ENCODE measurements at places on chromosomes 3 and 15.

GRCh38 chr15:38610748-38611147 lies 46.1 kb upstream of the RASGRP1 start:
- DNase-seq = no peak

DNA sequence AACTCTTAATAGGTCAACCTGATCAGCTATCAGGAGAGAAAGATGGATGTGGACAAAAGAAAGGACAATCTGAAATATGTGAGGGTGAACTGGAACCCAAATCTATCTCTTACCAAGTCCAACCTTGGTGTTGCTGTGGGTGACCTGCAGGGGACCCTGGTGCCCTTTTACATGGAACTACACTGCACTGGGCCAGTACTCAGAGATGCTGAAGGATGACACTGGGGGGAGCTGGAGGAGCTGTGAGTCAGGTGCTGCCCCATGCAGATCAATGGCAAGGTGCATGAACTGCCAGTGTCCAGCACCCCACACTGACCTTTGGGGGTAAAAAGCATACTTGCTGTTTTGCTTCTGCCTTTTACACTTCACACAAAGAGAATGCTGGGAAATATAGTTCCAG lies 55.6 kb upstream of the TBC1D5 start:
- DNase-seq = no peak

GRCh38 chr15:47119349-47119748 lies 598.0 kb upstream of the SEMA6D start:
- DNase-seq = no peak

DNA sequence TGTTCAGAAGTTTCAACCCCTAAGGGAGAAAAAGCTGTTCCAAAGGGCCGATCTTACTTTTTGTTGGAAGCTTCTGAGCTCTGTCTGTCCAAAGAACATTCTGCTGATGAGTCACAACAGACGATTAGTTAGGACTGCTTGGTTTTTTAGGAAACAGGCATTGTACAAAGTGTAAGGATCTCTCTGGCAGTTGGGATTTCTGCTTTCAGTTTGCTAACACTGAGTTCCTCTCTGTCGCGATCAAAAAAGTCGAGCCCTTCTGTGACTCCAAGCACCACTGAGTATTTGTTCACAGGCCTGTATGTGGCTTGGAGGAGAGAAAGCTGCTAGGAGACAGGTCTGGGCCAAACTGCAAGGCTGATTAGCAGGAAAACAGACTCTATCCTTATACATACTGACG lies 91.8 kb upstream of the PFN2 start:
- no peak for DNase-seq

DNA sequence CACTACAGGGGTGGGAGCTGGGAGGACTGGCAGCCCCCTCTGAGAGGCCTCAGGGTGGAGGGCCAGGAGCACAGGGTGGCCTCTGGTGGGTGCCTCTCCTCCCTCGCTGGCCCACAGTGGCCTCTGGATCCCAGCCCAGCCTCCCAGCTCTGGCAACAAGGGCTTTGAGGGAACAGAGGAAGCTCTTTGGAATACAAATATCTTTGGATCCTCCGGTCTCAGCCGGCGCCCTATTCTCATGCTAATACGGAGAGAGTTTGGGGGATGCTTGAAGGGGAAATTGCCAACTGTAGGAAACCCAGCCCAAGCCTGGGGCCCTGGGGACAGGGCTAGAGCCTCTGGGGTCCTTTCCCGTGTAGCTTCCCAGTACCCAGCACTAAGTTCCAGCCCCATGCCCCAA lies 33.4 kb upstream of the INSYN1 start:
- DNase-seq = no peak

- no peak for DNase-seq
These were observed 1.4 kb upstream of the APBA2 start for GRCh38 chr15:28884151-28884940.

DNA sequence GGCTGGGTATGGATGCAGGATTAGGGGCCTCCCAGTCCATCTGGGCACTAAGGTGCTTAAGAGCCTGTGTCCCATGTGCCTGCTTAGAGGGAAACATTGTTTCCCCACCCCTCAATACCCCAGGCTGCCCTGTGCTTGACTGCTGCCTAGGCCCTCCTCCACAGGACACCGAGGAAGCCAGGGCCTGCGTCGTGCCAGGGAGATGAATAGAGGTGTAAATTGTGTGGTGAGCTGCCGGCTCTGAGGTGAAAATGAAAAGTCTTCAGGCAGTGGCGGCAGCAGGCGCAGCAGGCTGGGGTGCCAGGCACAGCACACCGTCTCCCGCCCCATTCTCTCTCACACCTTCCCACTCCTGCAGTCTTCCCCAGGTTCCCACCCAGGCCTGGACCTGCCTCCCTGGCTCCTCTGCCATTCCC lies 13.9 kb upstream of the GRM2 start:
- DNase-seq = no peak

- peak; percentile 26 for DNase-seq
These were observed 27.3 kb downstream of the LARP6 start for GRCh38 chr15:70826634-70827033.

DNA sequence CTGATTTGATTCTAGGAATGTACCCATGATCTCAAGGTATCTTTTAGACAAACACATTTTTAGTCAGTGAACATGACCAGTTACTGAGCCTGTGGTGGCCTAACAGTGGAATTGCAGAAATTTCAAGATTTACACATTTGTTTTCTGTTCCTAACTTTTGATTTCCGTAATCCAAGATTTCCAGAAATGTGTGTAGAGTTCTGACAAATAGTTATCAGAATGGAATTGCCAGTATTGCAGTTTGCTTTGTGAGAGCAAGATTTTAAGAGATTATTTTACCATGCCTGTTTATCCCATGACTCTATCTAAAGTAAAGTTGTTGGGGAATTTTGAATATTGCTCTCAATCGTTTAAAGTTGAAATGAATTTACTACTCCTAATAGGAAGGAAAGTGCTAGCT lies 11.7 kb upstream of the UTS2B start:
- no peak for DNase-seq

GRCh38 chr3:79297245-79297960 lies 470.4 kb downstream of the ROBO1 start:
- peak; percentile 64 for DNase-seq

- DNase-seq = no peak
These were observed 20.4 kb upstream of the PARL start for GRCh38 chr3:183904833-183905780.

DNA sequence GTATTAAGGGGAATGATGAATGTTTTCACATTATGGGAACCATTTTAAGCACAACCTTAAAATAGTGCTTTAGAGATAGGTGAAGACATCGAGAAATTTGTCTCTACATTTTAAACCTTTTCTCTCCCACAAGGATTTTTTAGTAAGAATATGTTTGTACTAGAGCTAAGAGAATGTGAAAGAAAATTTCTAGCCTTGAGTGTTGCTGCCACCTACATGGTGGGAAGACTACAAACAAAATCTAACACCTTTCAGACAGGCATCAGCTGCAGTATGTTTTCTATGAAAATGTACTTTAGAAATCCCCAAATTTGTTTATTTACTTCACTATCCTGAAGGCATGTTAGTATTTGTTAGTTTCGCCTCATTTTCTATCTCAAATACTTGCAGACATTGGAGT lies 247.4 kb downstream of the WDR72 start:
- no peak for DNase-seq

- DNase-seq = no peak
These were observed 71.7 kb downstream of the TMCO5A start for GRCh38 chr15:38005953-38006808.
